ENCODE measurements at places on chromosomes 12 and 14.

DNA sequence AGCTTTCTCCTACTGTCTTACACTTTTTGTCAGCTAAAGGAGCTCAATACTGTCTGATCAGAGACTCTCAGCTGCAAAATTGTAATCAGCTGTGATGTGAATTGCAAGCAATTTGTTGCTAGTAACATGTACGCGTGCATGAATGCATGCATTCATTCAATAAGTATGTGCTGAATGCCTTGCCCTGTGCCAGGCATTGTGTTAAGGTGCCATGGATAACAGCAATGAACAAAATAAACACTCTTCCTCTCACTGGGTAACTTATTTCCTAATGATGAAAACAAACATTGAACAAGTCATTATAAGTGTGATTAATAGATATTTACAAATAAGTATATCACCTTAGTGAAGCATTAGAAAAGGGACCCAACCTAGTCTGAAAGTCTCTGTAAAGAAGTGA, 163.2 kb upstream of the ARID2 start:
- DNase-seq = no peak

DNA sequence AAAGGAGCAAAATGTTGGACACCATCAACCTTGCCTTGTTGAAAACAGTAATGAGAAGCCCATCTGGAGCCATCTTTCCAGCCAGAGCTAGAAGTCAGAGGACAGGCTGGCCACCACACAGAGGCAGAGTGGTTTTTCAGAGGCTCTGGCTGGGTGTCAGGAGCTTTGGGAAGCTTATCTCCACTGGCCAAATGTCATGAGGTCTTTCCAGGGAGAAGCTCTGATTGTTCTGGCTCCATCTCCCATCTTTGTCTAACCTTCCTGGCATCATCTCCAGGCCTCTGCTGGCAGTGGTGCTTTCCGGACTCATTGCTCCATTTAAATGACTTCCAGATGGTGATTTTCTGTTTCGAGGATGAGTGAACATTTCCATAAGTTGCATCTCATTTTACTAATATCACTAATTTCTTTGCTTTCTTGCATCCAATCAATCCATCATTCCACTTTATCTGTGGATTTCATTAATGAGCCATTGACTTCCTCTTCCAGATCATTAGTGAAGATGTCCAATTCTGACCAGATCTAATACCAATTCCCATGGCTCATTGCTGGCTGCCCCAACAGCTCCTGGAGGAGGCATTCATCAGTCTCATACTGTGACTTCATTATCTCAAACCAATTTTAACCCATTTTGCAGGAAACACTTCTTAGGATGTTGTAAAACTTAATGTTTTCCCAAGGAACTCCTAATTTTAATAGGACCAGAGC, 35.3 kb upstream of the TMTC1 start:
- no peak for DNase-seq

GRCh38 chr12:116933512-116934246, 22.9 kb downstream of the FBXW8 start:
- DNase-seq = no peak

DNA sequence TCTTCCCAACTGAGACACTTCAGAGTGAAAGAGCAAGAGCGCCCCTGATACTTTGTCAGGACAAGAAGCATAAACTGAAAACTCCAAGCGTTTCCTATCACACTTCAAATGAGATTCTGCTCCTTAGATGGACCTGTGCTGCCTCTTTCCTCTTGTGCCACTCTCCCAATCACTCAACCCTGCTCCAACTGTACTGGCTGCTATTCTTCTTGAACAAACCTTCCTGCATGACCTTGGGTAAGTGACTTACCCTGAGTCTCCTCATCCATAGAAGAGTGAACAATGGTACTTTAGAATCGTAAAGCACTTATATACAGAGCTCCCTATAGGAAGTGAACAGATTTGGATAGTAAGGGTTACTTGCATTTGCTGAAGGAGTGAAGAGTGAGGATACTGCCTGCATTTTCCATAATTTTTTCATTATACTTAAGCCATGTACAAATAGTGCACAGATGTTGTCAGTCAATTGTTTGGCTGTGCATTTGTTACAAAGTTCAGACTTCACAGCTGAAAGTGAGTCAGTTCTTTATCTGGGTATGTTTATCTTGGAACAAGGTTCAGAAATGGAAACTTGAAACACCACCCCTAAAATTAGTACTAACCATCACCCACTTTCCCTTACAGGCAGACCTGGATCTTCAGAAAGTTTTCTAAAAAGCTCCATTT, 10.8 kb downstream of the MTERF2 start:
- DNase-seq = peak; percentile 19

DNA sequence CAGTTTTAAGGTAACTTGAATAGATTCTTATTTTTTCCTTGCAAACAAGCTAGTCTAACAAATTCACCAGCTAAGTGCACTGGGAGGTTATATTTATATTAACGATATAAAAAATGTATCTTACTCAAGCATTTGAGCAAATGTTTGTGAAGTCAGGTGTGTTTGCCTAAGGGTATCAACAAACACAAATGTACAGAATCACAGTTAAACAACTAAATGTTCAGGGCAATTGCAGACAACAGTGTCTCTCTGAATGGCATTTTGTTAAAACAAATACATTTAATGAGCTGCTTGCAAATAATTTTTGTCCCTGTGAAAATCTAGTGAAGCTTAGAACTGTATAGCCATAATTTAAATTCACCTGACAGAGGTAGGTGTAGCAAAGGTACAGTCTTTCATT, 28.2 kb upstream of the FLRT2 start:
- no peak for DNase-seq

- DNase-seq = no peak
Observed at GRCh38 chr12:28585146-28585545, 394.9 kb downstream of the CCDC91 start.

- no peak for DNase-seq
Observed at GRCh38 chr12:119328111-119328510, 6.4 kb upstream of the CCDC60 start.

- DNase-seq = no peak
Observed at GRCh38 chr14:81430235-81430634, 30.1 kb upstream of the STON2 start.

DNA sequence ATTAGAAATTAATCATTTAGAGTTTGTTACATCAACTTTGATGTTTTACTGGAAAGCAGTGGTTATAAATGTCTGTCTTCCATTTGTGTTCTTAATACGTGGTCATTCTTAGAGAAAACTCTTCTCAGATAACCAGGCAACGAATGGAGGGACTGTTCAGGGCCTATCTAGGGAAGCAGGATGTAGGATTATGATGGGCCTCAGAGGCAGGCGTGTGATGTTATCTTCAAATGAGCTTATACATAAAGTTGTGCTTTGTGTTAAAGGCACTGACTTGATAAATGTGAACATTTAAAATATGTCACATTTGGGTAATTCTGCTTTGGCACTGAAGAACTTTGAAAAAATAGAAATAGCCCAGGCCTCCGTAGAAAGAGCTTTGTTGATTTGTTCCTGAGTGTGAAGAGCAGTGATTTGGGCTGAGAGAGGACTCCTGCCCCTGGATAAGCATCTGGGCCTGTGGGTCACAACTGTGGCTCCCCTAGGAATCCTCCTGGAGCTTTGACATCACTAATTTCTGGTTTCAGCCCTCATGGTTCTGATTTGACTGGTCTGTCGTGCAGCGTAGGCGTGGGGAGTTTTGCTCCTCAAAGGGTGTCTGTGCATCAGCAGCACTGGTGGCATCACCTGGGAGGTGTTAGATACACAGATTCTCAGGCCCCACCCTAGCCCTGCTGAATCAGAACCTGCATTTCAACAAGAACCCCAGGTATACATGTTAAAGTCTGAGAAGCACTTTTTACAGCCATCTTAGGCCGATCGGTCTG, 55.4 kb downstream of the SAMD4A start:
- no peak for DNase-seq

GRCh38 chr12:6959805-6960592, 8.8 kb downstream of the PTPN6 start:
- DNase-seq = no peak

DNA sequence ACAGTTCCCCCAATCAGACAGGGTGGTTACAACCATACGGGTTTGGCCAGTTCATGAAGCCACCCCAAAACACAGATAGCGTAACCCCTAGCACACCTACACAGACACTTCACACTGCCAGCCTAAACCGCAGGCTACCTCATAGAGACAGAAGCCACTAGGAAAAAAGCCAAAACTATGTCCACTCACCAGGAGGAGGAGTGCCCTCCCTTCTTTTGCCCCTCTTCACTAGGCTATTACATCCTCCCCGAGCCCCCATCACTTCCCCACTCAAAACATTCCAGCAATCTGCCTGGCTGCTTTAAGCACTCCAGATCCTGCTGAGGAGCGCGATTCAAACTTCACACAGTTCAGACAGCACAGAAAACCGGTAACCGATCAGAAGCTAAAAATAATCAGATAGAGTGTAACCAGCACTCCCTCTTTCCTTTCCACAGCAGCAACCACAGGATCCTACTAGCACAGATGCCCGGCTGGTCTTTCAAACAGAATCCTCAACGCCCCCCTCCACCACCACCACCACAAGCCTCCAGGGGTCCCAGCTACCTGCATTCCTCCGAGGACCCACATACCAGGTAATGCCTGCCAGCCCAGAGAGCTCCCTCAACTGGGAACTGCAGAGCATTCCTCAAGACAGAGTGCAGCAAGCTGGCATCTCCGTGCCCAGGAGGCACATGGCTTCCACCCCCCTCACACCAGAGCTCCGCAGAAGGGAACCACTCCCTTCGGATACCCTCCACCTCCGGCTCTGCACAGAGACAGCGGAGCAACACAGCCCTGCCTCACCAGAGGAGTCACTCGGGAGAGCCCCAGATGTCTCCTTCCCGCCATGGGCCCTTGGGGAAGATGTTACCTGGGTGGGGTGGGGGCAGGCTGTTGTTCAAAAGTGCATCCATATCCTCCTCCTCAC, 1.5 kb downstream of the CHD4 start:
- peak; percentile 43 for DNase-seq

DNA sequence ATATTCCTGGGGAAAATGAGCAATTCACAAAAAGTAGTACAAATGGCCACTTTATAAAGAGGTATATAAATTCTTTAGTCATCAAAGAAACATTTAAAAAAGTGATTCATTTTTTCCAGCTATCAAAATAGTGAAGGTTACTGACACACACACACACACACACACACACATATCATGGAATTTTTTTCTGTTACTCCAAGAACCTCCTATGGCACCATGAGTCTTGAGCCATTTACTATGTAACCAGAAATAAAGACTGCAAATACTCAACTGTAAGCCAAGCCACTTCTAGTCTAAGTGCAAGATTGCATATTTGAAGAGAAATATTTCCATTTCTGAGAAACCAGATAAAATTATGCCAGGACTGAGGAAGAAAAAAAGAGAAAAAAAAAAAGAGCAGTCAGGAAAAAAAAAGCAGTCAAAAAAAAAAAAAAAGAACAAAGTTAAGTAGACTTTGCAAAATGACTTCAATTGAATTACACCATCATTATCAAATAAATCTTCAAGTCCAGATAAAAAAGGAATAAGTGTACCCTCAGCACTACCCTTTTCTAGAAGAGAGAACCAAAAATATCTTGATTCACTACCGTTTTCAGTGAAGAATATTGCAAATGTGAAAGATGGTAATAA, 275.7 kb downstream of the DAD1 start:
- no peak for DNase-seq

GRCh38 chr14:103519043-103519836, 3.4 kb downstream of the CKB start:
- peak; percentile 63 for DNase-seq

DNA sequence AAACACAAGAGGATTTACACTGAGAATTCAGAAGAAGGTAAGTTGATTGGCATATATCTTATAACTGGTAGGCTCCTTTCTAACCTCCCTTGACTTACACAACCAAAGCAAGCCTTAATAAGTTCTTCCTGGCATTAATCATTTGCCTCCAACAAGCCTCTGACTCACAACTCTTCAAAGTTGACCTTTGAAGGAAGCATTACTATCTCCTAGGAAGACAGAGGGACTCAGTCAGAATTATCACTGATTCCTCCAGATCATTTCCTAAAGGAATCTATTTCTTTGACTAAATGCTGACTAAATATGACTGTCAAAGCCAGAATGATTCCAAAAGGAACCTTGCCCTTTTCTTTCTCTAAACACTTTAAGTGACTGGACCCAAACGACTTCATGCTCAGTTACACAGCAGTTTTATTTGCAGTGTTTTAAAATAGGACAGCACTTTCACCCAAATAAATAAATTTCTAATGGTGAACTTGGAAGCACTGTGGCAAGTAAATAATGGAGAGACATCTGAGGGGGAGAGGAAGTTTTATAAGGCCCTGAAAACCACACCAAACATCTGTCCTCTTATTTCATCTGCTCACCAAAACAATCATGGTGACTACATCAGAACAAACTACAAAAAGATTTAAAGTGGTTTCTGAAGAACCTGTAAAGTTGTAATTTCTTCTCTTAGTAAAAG, 128.2 kb downstream of the KLHL28 start:
- peak; percentile 13 for DNase-seq

- DNase-seq = peak; percentile 62
Observed at GRCh38 chr12:42237853-42238239, 202 bp downstream of the YAF2 start.

- peak; percentile 86 for DNase-seq
Observed at GRCh38 chr14:102917469-102918211, 4.8 kb upstream of the AMN start.

- no peak for DNase-seq
Observed at GRCh38 chr14:91142214-91142668, 28.4 kb downstream of the DGLUCY start.

GRCh38 chr14:27211741-27212140, 613.9 kb upstream of the NOVA1 start:
- no peak for DNase-seq
